ENCODE measurements at places on chromosomes 4 and X. TPM values are rescaled to one million over a fixed set of nuclear protein-coding genes. Genes with fewer than 3 reads are reported as not detected.

TRIM2 gene
- 20.2 TPM for total RNA-seq

COX7B2 gene
- total RNA-seq: not detected

LAMTOR3 gene
- total RNA-seq: 14.0 TPM

TMEM156 gene
- total RNA-seq: 32.1 TPM

SH3BP2 gene
- 16.9 TPM for total RNA-seq

SMIM43 gene
- not detected for total RNA-seq

PCYT1B gene
- not detected for total RNA-seq

MND1 gene
- 7.9 TPM for total RNA-seq

MYL5 gene
- 15.2 TPM for total RNA-seq

H2AZ1 gene
- total RNA-seq: 433 TPM

ARHGAP6 gene
- total RNA-seq: 2.8 TPM

GPC4 gene
- total RNA-seq: 6.4 TPM

CABS1 gene
- total RNA-seq: not detected

P2RY8 gene
- not detected for total RNA-seq

F8A2 gene
- total RNA-seq: not detected

Measured in PC-3 (cell line).